ENCODE measurements at places on chromosomes 3 and 15. TPM values are rescaled to one million over a fixed set of nuclear protein-coding genes. Genes with fewer than 3 reads are reported as not detected.

GRCh38 chr15:24917431-24917830 is 37.4 kb upstream of the SNRPN start:
- no peak for DNase-seq

The MAP6D1 gene
- total RNA-seq = 1.7 TPM

The YEATS2 gene
- total RNA-seq = 58.7 TPM

DNA sequence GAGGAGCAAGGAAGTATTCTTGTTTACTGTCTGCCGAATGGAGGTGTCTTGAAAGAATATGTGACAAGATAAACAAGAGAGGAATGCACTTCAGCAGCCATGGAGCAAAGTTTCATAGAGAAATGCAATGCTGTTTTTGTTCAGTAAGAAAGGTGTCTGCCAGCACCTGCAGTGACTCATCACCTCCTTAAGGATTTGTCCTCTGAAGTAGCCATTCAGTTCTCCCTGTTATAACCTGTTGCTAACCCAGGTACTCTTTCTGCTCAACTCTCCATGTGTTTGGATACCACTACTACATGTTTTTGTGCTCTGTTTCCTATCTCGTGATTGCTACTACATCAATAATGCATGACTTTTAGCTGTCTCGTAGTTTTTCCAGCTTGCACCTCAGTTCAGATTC is 328.9 kb downstream of the CHL1 start:
- DNase-seq = no peak

DNA sequence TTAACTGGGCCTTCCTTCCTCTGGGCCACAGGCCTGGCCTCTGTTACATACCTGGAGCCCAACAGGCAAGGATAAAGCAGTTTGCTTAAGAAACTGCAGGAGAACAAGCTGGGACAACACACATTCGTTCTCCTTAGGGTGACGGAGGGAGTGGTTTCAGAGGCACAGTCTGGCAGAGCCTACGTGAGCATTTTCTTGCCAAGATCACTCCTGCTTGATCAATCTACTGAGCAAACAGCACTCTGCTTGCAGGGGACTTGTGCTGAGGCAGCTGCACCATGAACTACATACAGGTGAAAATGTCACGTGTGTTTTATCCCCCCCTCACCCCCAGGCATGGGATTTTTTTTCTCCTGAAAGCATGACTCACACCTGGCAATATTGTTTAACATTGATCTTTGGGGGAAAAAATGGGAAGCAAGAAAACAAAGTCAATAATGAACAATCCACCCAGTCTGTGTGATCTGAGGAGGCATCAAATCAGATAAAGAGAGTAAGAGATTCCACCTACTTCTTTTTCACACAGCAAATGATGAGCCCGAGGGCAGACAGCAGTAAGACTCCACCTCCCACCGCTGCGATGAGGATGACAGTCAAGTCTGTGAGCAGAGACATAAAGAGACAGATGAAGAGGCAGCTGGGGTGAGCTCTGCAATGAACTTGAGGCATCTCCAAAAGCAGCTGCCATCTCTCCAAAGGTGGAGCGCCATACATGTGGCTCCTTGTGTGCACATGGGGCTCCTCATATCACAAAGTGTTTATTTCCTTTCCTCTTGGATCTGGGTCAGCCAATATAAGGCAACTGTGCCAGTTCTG is 57.4 kb downstream of the CDCP1 start:
- no peak for DNase-seq
